ENCODE measurements at places on chromosomes 11 and 22. TPM values are rescaled to one million over a fixed set of nuclear protein-coding genes. Genes with fewer than 3 reads are reported as not detected.

LRRC10B gene
- total RNA-seq: not detected

SMIM35 gene
- not detected for total RNA-seq

C11orf21 gene
- 7.6 TPM for total RNA-seq

MIOX gene
- total RNA-seq: 0.45 TPM

SSTR3 gene
- total RNA-seq: 0.29 TPM

SYT7 gene
- not detected for total RNA-seq

TRIM49 gene
- not detected for total RNA-seq

GRCh38 chr22:36590441-36591056, 61.6 kb upstream of the EIF3D start:
- peaks cover 42% of the 10 kb centered on the region for H3K27me3 ChIP-seq
- H3K27ac ChIP-seq: no peak overlapping the region
- no peak overlapping the region for H3K4me3 ChIP-seq
- peaks cover 5% of the 10 kb centered on the region for H3K4me1 ChIP-seq
- no peaks in the 10 kb centered on the region for H3K36me3 ChIP-seq

- H3K4me3 ChIP-seq: no peak overlapping the region
- H3K27me3 ChIP-seq: no peaks in the 10 kb centered on the region
- H3K36me3 ChIP-seq: no peaks in the 10 kb centered on the region
These were observed 342.5 kb downstream of the LRRC4C start for GRCh38 chr11:41116970-41117369.

DNA sequence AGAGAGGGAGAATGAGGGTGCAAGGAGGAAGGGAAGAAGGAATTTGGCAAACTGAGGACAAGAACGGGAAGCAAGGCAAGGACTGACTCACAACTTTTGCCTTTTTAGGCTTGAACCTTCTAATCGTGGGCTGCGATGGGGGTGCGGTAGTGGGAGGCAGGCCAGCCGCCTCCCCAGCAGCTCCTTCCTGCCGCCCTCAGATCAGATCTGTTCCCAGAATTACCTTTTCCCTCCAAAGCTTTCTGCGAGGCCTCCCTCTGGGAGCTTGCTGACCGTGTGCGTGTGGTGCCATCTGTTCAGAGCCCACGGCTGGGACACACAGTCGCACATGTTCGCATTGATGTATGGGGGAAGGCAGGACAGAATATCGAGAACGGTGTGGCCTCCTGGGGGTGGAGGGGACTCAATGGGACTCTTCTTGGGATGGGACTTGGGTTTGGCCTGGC, 86.9 kb upstream of the PARVA start:
- no peak for DNase-seq
- no peaks in the 10 kb centered on the region for H3K27me3 ChIP-seq
- no peak overlapping the region for H3K27ac ChIP-seq
- H3K36me3 ChIP-seq: no peaks in the 10 kb centered on the region
- peaks cover 3% of the 10 kb centered on the region for H3K4me1 ChIP-seq

DNA sequence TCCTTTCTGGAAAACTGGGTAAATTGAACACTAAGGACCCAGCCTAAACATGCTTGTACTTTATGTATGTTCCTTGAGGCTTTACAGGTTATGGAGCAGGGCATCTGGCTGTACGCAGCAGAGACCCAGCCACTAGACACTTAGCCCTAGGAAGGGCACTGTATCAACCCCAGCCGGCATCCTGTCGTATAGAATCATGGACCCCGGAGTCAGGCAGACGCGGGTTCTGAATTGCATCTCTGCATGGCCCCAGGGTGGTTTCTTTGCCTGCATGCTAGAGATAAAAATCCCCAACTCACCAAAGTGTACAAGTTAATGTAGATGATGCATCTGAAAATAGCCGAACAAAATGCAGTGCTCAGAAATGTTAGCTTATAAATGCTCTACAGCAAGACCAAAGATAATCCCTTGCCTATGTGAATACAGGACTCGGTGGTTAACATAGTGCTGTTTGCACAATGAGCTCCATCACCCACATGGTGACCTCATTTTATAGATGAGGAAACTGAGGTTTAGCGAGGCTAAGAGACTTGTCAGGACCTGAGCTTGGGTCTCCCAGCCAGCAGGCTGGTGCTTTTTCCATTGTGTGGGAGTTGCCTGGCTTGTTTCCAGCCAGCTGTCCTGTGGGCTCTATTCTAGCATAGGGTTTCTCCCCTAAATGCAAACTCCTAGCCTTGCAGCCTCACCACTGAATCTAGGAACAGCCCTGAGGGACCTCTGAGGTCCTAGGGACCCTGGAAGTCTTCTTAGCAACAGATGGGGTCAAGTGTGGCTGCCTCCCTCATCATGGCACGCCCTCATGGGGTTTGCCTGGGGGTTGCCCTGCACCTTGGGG, 7.3 kb downstream of the CD6 start:
- no peaks in the 10 kb centered on the region for H3K36me3 ChIP-seq
- H3K4me1 ChIP-seq: peaks cover 25% of the 10 kb centered on the region
- peak; percentile 82 for DNase-seq
- H3K4me3 ChIP-seq: peak overlapping the region; percentile 72

DNA sequence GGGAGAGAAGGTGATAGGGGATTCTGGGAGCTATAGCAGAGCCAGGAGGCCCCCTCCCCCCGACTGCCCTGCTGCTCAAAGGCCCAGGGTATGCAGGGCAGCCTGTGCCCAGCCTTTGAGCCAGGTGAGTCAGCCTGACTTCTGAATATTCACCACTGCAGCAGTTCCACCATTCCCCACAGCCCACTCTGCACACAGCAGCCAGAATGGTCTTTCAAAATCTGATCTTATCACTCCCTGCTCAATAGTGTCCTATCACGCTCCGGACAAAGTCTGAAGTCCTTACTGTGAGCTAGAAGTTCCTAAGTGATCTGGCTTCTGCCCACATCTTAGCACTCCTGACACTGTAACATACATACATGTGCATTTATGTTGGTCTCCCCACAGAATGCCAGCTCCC, 111.7 kb downstream of the BUD13 start:
- H3K36me3 ChIP-seq: peaks cover 14% of the 10 kb centered on the region
- no peak overlapping the region for H3K4me3 ChIP-seq
- DNase-seq: no peak
- no peak overlapping the region for H3K27ac ChIP-seq
- peaks cover 54% of the 10 kb centered on the region for H3K27me3 ChIP-seq

DNA sequence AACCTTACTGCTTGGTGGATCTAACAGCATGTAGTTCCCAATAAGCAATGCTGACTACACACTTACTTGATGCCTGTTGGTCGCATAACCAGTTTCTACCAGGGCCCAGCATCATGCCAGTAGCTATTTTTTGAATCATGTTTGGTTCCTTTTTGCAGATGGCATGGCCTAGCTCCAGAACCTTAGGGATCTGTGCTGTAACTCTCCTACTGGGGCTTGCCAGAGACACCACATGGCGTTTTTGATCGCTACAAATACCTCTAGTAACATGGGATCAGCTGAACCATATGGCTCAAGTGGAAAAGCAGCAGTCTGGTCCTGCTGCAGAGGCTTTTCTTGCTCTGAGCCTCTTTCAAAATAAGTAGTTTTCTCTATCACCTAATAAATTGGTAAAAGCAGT, 654.6 kb upstream of the API5 start:
- no peak overlapping the region for H3K27ac ChIP-seq
- H3K36me3 ChIP-seq: no peaks in the 10 kb centered on the region
- no peak for DNase-seq
- no peaks in the 10 kb centered on the region for H3K4me1 ChIP-seq
- no peaks in the 10 kb centered on the region for H3K27me3 ChIP-seq
- H3K4me3 ChIP-seq: no peak overlapping the region

DNA sequence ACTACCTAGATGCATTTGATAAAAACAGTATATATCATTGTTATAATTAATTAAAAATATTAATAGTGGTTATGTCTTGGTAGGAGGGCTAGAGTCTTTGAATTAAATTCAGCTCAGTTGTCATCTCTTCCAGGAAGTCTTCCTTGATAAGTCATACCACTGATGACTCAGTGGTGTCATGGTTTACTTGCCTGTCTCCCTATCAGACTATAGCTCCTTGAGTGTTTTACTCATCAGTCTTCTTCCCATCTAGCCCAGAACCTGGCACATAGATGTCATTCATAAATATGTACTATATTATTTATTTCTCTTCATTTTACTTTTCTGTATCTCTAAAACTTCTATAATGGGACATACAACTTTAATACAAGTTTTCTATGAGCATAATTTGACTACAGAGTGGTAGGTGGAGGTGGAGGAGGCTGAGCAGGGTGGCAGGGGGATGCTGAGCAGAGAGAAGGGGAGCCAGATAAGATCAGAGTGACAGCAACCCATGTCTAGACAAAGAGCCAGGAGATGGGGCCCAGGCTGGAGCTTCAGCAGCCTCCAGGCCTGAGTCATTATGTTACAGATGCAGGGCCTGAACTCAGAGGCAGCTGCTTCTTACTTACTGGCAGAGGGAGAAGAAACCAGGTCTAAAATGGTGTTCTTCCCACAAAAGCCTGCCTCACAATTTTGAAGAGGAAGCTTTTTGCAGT, 82.3 kb upstream of the PHOX2A start:
- DNase-seq: no peak
- no peaks in the 10 kb centered on the region for H3K27me3 ChIP-seq
- peak overlapping the region; percentile 80 for H3K27ac ChIP-seq

GRCh38 chr11:28417601-28418323, 309.6 kb downstream of the METTL15 start:
- DNase-seq: no peak
- no peak overlapping the region for H3K4me3 ChIP-seq
- no peaks in the 10 kb centered on the region for H3K27me3 ChIP-seq
- no peak overlapping the region for H3K27ac ChIP-seq
- no peaks in the 10 kb centered on the region for H3K4me1 ChIP-seq

GRCh38 chr11:120563703-120564572, 52.4 kb downstream of the GRIK4 start:
- H3K27ac ChIP-seq: no peak overlapping the region
- H3K36me3 ChIP-seq: no peaks in the 10 kb centered on the region
- no peak overlapping the region for H3K4me3 ChIP-seq
- DNase-seq: no peak
- peaks cover 22% of the 10 kb centered on the region for H3K27me3 ChIP-seq

DNA sequence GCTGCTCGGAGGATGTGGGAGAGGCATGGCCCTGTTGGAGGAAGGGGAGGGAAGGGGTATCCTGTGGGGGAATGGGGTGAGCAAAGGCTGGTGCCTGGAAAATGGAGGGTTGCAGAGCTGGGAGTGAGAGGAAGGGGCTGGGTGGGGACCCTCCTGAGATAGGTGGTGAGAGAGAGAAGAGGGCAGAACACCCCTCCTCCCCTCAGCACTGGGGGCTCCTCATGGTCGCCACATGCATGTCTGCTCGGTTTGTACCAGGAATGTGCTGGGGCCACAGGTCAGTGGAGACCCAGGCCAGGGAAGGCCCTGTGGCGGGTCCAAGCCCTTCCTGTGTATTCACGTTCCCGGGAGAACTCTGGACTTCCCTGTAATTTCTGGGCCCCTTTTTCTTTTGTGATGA, 27.8 kb upstream of the ACR start:
- H3K36me3 ChIP-seq: no peaks in the 10 kb centered on the region
- no peaks in the 10 kb centered on the region for H3K4me1 ChIP-seq
- no peak overlapping the region for H3K27ac ChIP-seq
- no peak for DNase-seq

DNA sequence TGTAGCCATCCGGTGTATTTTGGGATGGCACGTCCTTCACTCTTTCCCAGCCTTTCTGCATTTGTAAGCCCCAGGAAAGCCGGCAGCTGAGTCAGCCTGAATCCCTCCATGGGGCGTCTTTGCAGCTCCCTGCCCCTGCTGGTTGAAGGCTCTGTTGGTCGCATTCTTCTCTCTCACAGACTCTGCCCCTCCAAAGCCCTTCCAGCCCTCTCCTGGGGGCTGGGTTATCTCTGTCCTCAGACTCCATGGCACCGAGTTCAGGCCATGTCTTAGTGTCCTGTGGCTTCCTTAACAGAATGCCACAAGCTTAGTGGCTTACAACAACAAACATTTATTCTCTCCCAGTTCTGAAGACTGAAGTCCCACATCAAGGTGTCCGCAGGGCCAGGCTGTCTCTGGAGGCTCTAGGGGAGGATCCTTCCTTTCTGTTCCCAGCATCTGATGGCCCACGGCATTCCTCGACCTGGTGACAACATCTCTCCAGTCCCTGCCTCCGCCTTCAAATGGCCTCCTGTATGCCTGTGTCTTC, 62.2 kb downstream of the BCR start:
- DNase-seq: no peak
- peak overlapping the region; percentile 55 for H3K27ac ChIP-seq
- H3K36me3 ChIP-seq: no peaks in the 10 kb centered on the region
- peak overlapping the region; percentile 75 for H3K4me3 ChIP-seq
- no peaks in the 10 kb centered on the region for H3K27me3 ChIP-seq

DNA sequence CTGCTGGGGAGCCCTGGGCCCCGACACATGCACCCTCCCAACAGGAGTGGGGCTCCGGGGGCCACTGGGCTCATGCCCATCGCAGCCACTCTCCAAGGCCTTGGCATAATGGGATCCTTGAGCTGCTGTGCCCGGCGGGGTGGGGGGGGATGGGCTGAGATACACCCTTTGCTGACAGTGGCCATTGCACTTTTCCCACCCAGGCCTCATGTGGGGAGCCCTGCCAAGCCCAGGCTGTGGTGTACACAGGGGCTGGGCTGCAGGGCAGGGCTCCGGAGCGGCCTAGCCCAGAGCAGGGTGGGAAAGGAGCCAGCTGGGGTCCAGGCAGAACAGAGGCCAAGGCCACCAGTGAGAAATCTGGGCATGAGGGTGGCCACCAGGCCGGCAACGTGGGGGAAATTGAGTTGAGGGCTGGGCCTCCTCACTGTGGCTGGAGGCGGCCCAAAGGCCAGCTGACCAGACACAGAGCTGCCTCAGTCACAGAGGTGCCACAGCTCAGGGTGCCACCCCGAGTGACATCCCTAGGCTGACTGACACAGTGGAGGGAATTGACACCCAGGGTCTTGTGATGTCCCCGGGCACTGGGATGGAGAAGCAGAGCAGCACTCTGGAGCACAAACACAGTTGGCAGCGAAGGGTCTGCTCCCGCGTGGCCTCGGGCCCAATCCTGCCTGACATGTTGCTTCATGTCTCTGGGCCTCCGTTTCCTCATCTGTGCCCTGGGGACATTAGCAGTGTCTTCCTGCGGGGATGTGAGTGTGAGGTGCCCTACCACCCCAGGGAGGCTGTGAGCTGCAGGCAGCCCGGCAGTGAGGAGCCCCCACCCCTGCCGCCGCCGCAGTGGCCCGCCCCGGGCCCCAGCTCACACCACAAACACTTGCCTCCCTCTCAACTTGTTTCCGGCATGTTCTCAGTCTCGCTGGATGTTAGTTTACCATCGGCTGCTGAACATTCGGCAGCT, 30.4 kb downstream of the RTN4R start:
- no peaks in the 10 kb centered on the region for H3K4me1 ChIP-seq
- DNase-seq: no peak

DNA sequence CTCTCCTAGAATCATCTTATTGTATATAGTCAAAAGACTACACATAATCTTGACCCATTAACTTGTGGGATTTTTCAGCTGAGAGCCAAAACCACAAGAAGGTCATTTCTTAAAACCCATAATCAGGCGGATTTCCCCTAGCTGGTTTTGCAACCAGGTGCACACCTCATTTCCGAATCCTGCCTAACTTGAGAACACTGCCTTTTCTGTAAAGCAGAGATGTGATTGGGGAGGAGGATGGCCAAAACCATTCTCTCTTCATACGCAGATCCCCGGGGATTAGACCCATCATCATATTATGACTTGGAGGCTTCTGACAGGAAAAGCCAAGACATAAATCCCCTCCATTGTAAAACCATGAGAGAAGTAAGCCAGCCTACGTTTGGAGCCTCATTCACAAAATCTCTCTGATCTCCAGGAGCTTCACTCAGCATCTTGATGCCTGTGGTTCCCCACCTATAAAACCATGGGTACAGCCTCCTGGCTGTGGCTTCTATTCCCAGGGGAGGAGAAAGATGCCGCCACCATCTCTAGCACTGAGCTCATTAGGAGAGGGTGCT, 191.3 kb downstream of the KIF18A start:
- no peaks in the 10 kb centered on the region for H3K4me1 ChIP-seq
- H3K4me3 ChIP-seq: no peak overlapping the region
- H3K27me3 ChIP-seq: no peaks in the 10 kb centered on the region
- H3K27ac ChIP-seq: no peak overlapping the region
- H3K36me3 ChIP-seq: no peaks in the 10 kb centered on the region

Measured in natural killer cell treated with Interleukin-12 subunit alpha and Interleukin-12 subunit beta and Interleukin-15 and Interleukin-18, amount 100 ng/mL, for 72 hours (primary cell).